NCI-H187 (cell line): ENCODE measurements at places on chromosomes 7 and 10.

DNA sequence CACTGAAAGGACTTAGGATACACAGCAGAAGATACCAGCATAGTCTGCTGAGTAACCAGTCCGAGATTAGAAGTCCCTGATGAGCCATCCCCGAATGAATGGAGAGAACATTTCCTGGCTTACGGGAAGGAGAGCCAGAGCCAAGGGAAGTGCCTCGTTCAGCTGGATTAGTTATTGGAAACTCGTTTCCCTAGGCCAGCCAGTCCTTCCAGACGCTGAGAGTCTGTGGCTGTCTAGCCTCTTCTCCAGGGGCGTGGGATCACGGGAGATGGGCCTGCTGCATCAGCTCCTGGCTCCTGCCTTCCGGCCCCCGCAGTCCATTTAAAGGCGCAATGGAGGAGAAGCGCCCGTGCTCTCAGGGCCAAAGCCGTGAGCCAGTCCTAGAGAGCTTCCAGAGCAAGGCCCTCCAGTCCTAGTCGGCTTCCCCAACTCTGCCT, 712.8 kb downstream of the PARD3 start:
- DNase-seq = no peak

- no peak for DNase-seq
These were observed 112.8 kb downstream of the BUB3 start for GRCh38 chr10:123266971-123267370.

DNA sequence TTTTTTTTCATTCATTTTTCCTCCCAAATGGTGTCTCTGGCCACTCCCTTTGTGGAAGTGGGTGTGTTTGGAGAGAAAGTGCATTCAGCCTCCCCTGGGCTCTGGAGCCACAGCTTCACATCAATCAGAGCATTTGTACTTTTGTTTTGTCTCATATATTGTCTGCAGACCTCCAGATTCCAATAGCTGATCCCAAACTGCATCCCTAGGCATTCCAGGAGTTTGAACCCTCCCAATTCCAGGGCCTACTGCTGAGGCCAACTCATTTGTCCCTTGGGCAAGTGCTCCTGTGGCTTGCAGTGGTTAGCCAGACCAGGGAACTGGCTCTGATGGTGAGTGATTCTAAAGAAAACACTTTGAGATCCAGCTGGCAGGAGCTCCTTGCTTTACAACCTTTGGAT, 163.3 kb downstream of the IPMK start:
- DNase-seq = no peak

GRCh38 chr7:47428768-47429472, 153.0 kb downstream of the TNS3 start:
- no peak for DNase-seq
